ENCODE measurements at places on chromosomes 2 and 18. TPM values are rescaled to one million over a fixed set of nuclear protein-coding genes. Genes with fewer than 3 reads are reported as not detected.
A peak's percentile ranks its signal among the peaks of the same experiment; 100 is the strongest.

DNA sequence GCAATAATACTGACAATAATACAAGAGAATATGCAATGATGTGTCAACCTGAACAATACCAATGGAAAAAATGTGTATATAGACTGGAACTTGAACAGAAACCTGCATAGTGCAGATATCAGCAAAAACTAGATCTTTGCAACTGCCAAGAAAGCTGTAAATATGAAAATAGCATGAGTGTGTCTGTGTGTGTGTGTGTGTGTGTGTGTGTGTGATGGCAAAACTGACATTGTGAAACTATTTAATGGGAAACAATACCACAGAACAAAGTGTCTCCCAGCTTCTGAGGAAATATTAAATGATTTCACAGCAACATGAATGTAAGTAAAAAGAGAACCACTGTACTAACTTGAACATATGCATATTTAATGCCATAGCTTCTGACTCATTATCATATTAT is 558.2 kb upstream of the LINC00305 start:
- no peak for DNase-seq
- no peaks in the 10 kb centered on the region for H3K36me3 ChIP-seq
- H3K27ac ChIP-seq: no peak overlapping the region
- H3K27me3 ChIP-seq: no peaks in the 10 kb centered on the region
- no peaks in the 10 kb centered on the region for H3K4me1 ChIP-seq

PRLH gene
- polyA plus RNA-seq: not detected

- H3K4me3 ChIP-seq: no peak overlapping the region
- no peak for DNase-seq
These were observed 20.5 kb downstream of the PDIA6 start for GRCh38 chr2:10792001-10792634.

TMEM200C gene
- polyA plus RNA-seq: 0.10 TPM

- peaks cover 49% of the 10 kb centered on the region for H3K27me3 ChIP-seq
- H3K4me3 ChIP-seq: no peak overlapping the region
- no peaks in the 10 kb centered on the region for H3K36me3 ChIP-seq
- H3K4me1 ChIP-seq: no peaks in the 10 kb centered on the region
These were observed 81.6 kb downstream of the CIB4 start for GRCh38 chr2:26559556-26559955.

- no peak overlapping the region for H3K4me3 ChIP-seq
- H3K4me1 ChIP-seq: no peaks in the 10 kb centered on the region
- H3K27me3 ChIP-seq: peaks cover 4% of the 10 kb centered on the region
- H3K27ac ChIP-seq: no peak overlapping the region
- no peak for DNase-seq
These were observed 1.7 kb upstream of the CLUL1 start for GRCh38 chr18:595068-595467.

CNDP1 gene
- not detected for polyA plus RNA-seq

THADA gene
- 9.2 TPM for polyA plus RNA-seq

CRYGD gene
- polyA plus RNA-seq: not detected

GRCh38 chr2:131835621-131836091 is 308.0 kb downstream of the CCDC74A start:
- no peak overlapping the region for H3K27ac ChIP-seq
- DNase-seq: no peak
- no peaks in the 10 kb centered on the region for H3K27me3 ChIP-seq

GRCh38 chr2:107419191-107419590 is 407.5 kb upstream of the RGPD4 start:
- no peak overlapping the region for H3K4me3 ChIP-seq
- DNase-seq: no peak
- H3K27ac ChIP-seq: no peak overlapping the region
- H3K36me3 ChIP-seq: no peaks in the 10 kb centered on the region
- H3K4me1 ChIP-seq: no peaks in the 10 kb centered on the region

CCDC85A gene
- 0.05 TPM for polyA plus RNA-seq

RRM2 gene
- 36.3 TPM for polyA plus RNA-seq

ADAM17 gene
- 11.4 TPM for polyA plus RNA-seq

- H3K4me3 ChIP-seq: no peak overlapping the region
- peaks cover 3% of the 10 kb centered on the region for H3K27me3 ChIP-seq
- H3K4me1 ChIP-seq: no peaks in the 10 kb centered on the region
- H3K36me3 ChIP-seq: no peaks in the 10 kb centered on the region
- no peak overlapping the region for H3K27ac ChIP-seq
These were observed 284.3 kb downstream of the CYP26B1 start for GRCh38 chr2:71863396-71863795.

GRCh38 chr2:156864325-156864724 is 393.2 kb upstream of the GALNT5 start:
- no peak overlapping the region for H3K27ac ChIP-seq
- no peaks in the 10 kb centered on the region for H3K4me1 ChIP-seq
- no peaks in the 10 kb centered on the region for H3K36me3 ChIP-seq
- H3K4me3 ChIP-seq: no peak overlapping the region
- DNase-seq: no peak

DNA sequence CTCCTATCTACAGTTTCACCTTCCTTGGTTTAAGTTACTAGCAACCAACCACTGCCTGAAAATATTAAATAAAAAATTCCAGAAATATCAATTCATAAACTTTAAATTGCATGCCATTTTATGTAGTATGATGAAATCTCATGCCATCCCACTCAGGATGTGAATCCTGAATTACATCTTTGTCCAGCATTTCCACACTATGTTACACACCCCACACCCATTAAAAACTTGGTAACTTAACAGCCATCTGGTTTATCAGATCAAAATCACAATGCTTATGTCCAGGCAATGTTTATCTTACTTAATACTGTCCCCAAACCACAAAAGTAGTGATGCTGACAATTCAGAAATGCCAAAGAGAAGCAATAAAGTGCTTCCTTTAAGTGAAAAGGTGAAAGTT is 21.6 kb downstream of the CUL3 start:
- H3K36me3 ChIP-seq: no peaks in the 10 kb centered on the region
- no peaks in the 10 kb centered on the region for H3K27me3 ChIP-seq
- H3K4me3 ChIP-seq: no peak overlapping the region
- H3K4me1 ChIP-seq: peaks cover 3% of the 10 kb centered on the region

DNA sequence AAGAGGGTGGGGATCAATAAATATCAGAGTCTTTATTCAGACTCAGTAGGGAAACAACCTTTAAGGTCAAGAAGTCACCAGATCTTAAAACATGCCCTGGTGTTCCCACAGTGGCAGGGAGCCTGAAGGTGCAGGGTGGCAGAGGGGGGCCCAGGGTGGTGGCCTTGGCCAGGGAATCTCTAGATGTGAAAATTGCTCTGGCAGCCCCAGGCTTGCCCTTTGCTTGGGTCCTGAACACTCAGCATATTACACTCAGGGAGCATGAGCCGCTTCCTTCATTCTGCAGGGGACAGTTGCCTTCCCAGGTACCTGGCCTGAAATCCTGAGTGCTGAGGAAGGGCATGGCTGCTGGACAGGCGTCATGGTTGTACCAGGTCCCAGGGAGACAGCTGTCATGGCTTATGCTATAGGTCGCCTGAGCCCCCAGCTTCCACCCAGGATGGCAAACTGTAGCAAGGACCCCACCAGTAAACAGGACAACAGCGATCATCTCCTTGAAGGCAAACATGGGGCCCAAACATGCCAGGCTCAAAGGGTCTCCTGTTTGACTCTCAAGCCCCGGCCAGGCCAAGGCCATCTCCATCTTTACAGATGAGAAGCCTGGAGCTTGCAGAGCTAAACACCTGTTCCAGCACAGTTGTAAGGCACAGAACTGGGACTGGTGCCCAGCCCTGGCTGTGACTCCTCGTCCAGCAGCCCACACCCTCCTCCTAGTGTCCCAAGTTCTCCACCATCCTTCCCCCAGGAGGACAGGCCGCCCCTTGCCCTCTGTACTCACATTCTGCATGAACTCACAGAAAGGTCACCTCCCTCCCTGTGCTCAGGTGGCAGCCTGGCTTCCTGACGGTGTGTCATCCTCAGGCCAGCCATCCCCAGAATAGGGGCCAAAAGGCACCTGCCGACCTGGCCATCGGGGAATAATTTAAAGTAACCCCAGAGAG is 14.6 kb downstream of the ABCG8 start:
- H3K27me3 ChIP-seq: peaks cover 12% of the 10 kb centered on the region
- no peak overlapping the region for H3K4me3 ChIP-seq
- H3K27ac ChIP-seq: no peak overlapping the region
- DNase-seq: no peak

PDE6D gene
- 31.3 TPM for polyA plus RNA-seq

DNA sequence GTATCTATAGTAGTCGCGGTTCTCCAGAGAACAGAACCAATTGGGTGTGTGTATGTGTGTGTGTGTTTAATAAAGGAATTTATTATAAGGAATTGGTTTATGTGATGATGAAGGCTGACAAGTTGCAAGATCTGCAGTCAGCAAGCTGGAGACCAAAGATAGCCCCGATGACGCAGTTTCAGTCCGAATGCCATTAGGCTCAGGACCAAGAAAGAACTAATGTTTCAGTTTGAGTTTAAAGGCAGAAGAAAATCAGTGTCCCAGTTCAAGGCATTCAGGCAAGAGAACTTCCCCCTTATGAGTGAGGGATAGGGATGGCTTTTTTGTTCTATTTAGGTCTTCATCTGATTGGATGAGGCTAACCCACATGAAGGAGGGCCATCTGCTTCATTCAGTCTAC is 221.6 kb downstream of the HNMT start:
- no peaks in the 10 kb centered on the region for H3K27me3 ChIP-seq
- no peaks in the 10 kb centered on the region for H3K4me1 ChIP-seq
- DNase-seq: no peak
- no peak overlapping the region for H3K4me3 ChIP-seq
- no peak overlapping the region for H3K27ac ChIP-seq

ALK gene
- 0.01 TPM for polyA plus RNA-seq

GRCh38 chr2:223104336-223105132 is 52.5 kb downstream of the KCNE4 start:
- peak; percentile 41 for DNase-seq
- no peaks in the 10 kb centered on the region for H3K27me3 ChIP-seq
- no peak overlapping the region for H3K4me3 ChIP-seq
- peaks cover 10% of the 10 kb centered on the region for H3K4me1 ChIP-seq
- H3K36me3 ChIP-seq: no peaks in the 10 kb centered on the region
- H3K27ac ChIP-seq: no peak overlapping the region

Data from fibroblast of lung (primary cell).